Type B pancreatic cell (in vitro differentiated cells): ENCODE measurements at places on chromosomes 6 and 20. TPM values are rescaled to one million over a fixed set of nuclear protein-coding genes. Genes with fewer than 3 reads are reported as not detected.

ENPP4 gene
- 4.9 and 7.4 TPM in 2 replicates for total RNA-seq

DEFB116 gene
- total RNA-seq, result not detected in 2 replicates

DNA sequence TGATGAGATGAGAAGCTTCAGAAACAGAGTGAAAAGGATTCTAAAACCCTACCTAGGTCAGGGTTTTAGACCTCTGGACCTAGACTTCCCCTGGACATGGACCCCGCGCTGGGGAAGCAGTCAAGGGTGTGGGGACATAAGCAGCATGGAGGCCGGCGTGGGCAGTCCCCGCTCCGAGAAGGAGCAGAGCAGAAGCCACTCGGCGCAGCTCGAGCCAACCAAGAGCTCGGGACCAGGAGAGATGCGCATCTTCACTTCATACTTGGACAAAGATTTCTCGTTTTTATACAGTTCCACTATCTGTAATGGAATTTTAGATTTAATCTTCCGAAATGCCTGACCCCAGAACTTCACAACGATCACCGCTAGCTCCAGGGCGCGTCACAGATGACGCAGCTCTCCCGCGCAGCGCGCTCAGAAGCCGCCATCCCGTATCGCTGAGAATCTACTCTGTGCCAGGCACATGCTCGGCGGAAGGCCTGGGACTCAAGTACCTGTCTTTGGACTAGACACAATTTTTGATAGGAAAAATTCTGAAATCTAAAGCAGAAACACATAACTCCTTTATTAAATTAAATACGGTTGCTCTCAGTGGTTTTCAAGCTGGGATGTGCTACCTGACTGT, 60.3 kb downstream of the WDR27 start:
- DNase-seq, result peak; percentile 51

DNA sequence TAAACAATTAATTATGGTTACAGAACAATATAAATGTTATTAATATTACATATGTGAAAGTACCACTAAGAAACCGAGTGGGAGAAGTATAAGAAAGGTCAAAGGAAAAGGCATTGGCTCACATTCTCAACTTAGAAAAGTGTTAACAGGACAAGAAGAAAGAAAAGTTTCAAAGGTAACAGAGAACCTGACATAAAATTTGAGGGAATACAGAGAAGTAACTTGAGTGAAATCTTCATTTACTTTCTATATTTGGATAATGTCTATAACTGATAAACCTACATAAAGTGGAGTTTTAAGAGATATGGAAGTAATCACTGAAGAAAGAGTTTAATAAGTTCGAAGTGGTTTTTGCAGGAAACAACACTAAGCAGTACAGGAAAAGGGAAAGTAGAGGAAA, 30.1 kb downstream of the REPS1 start:
- no peak for DNase-seq

- DNase-seq, result no peak
Measured at GRCh38 chr6:22102671-22103070, 194.2 kb downstream of the PRL start.

GRCh38 chr20:64077094-64077493, 2.2 kb downstream of the RGS19 start:
- no peak for DNase-seq

- DNase-seq, result no peak
Measured at GRCh38 chr20:8808202-8808535, 260.7 kb upstream of the PLCB4 start.

DNA sequence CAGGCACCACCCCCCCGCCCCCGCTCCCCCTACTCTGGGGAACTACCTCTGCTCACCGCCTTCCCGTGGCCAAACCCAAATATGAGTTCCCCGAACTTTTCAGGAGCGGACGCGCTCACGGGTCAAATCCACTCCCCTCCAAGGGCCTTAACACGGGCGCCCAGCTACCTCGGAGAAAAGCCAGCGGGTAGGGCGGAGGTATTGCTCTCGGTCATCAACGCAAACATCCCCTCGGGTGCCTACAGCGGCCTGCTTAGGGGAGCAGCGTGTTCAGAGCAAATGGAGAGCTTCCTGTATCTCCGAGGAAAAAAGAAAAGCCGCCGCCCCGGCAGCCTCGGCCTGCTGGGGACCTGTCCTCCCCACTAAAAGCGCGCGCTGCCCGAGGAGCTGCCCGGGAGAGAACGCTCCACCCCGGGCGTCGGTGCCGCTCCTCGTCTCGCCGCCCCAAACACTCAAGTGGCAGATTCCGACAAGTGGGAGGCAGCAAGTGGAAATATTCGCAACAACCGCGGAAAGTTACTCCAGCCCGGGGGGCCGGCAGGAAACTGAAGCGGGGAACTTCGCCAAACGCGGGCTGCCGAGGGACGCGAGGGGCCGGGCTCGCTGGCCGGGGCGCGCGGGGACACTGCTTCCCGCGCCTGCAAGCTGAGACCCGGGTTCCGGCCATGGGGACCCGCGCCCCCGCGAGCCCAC, 699 bp downstream of the PTPRT start:
- DNase-seq, result no peak

- DNase-seq, result no peak
Measured at GRCh38 chr6:157965387-157965786, 16.3 kb upstream of the SYNJ2 start.

IL17A gene
- total RNA-seq, result 0.17 TPM in 1 of 2 replicates, not detected in the other

- no peak for DNase-seq
Measured at GRCh38 chr6:110488606-110489190, 12.3 kb upstream of the SLC22A16 start.

GRCh38 chr20:6660441-6660840, 107.0 kb upstream of the BMP2 start:
- DNase-seq, result no peak

DNA sequence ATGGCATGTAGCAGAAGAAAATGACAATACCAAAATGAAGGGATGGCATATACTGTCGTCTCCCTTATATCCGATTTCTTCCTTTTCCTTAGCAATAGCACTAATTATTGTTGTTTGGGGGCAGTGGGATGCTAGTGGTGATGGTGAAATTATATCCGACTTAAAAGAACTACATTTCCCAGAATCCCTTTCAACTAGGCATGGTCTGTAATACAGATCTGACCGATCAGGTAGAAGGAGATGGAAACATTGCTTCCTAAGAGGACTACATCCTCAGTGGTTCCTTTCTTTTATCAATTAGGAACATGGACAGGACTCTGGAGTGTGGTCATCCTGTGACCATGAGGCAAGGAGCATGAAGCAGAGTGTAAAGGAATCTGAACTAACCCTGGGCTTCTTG, 532.6 kb downstream of the CBLN4 start:
- no peak for DNase-seq

DNA sequence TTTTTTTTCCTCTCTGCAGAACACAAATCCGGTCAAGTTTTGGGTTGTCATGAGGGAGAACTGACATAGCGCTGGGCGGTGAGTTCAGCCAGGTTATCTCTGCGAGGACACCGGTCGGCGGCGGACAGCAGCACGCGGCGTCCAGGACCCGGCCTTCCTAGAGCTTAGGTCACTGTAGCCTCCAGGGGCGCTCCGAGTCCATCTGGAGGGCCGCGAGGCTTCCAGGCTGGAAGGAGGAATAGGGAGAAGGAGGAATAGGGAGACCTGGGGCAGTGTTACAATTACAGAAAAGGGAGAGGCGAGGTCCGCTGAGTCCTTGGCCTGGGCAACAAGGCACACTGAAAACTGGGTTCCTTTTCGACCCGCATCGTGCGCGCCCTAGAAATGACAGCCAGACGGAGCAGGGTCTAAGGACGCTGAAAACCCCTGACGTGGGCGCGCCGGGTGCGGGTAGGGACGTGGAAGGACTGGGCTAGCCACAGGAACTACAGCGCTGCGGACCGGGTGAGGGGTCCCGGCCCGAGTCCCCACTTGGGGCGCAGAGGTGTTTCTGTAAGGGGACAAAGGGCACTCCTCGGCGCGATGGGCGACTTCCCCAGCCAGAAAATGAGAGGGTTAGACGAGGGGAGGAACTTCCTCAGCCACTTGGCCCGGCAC, 536 bp upstream of the FNDC1 start:
- no peak for DNase-seq

DNA sequence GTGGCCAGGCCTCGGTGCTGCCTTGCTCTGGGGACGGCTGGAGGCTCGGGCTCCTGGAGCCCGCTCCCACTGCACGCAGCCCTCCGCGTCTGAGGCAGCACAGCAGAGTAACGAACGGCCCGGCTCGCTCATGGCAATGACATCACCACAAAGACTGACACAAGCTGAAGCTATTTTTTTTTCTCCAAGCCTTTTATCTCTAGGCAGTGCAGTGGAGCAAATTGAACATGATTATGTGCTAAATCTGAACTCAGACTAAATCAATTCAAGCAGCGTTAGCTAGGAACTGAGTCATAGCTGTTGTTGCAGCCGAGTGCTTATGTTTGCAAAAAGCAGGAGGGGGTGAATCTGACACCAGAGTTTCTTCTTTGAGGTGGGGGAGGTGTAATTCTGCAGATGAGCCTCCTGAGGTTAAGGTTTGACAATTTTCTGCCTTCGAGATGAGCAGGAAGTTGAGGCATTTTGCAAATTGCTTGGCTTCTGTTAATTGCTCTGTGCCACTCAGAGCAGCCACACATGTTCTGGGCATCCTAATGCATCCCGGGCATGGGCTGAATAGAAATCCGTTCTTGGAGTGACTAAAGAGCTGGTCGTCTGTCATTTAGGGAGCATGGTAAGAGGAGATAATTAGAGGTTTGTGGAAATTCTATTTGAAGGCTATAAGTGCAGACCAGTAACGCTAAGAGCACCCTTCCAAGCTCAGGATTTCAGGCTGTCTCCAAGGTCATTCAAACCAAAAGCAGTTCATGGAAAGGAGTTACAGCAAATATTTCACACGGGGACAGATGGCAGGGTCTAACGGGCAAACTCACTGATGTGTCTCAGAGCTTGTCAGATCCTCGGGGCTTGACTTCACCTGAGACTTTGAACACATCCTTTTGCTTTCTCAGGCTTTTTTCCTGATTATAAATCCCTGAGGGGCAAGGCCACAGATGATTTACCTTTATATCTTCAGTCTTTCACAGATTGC, 155.1 kb upstream of the ENPP5 start:
- DNase-seq, result no peak

DNA sequence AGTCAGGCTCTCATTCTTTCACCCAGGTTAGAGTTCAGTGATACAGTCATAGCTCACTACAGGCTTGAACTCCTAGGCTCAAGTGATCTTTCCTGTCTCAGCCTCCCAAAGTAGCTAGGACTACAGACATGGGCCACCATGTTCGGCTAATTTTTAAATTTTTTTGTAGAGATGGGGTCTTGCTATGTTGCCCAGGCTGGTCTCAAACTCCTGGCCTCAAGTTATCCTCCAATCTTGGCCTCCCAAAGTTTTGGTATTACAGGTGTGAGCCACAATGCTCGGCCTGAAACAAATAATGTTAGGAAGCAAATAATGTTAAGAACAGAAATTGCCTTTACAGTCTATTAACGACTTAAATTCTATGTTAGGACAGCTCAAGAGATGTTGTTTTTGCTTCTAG, 1.8 kb upstream of the UBR2 start:
- no peak for DNase-seq

DNA sequence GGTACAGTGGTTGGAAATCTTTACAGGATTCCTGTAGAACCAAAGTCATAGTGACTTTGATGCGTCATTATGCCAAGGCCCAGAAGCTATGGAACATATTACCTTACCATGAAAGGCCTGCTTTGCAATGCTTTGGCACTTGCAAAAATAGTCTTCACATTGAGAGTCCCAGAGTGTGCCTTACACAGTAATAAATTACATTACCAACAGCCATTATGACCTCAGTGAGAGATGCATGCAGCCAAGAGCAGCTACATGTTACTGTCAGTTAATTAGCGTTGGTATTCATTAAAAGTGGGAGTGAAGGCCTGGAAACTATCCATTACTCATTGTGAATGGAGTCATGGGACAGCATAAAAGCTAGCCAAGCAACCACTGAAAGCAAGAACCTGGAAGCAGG, 39.2 kb upstream of the HDDC2 start:
- DNase-seq, result no peak

DNA sequence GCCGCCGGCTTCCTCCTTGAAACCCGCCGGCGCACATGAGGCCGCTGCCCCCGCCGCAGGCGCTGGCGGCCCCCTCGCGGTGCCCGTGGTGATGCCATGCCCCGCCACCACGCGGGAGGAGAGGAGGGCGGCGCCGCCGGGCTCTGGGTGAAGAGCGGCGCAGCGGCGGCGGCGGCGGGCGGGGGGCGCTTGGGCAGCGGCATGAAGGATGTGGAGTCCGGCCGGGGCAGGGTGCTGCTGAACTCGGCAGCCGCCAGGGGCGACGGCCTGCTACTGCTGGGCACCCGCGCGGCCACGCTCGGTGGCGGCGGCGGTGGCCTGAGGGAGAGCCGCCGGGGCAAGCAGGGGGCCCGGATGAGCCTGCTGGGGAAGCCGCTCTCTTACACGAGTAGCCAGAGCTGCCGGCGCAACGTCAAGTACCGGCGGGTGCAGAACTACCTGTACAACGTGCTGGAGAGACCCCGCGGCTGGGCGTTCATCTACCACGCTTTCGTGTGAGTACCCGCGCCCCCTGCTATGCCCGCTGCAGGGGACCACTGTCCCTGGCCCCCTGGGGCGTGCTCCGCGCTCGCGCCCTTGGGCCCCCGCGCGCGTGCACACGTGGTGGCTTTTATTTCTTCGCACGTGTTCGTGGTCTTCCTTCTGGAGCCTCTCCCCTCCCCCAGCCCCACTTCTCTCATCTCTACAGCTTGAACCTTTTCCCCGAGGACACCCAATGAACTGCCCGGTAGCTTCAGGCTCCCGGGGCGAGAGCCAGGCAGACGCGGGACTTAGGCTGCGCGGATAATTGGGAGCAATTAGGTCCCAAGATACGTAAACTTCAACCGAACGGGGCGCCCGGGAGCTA, 453 bp downstream of the KCNQ5 start:
- no peak for DNase-seq

DNA sequence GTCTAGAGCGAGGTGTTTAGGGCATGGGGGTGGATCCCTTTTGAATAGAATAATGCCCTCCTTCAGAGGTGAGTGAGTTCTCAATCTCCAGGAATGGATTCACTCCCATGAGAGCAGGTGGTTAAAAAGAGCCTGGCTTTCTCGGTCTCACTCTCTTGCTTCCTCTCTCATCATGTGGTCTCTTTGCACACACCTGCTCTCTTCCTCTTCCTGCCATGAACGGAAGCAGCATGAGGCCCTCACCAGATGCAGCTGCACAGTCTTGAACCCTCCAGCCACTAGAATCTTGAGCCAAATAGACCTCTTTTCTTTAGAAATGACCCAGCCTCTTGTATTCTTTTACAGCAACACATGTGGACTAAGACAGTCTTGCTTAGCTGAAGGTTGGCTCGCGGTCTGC, 119.3 kb downstream of the BMP7 start:
- no peak for DNase-seq

- no peak for DNase-seq
Measured at GRCh38 chr20:51108638-51109363, 85.9 kb upstream of the KCNG1 start.

NUP43 gene
- total RNA-seq, result 35.3 and 55.8 TPM in 2 replicates

DLK2 gene
- total RNA-seq, result 3.3 and 3.4 TPM in 2 replicates

GRCh38 chr6:157893238-157893637, 70.2 kb downstream of the SNX9 start:
- DNase-seq, result no peak

GPR6 gene
- total RNA-seq, result not detected in 2 replicates

DNA sequence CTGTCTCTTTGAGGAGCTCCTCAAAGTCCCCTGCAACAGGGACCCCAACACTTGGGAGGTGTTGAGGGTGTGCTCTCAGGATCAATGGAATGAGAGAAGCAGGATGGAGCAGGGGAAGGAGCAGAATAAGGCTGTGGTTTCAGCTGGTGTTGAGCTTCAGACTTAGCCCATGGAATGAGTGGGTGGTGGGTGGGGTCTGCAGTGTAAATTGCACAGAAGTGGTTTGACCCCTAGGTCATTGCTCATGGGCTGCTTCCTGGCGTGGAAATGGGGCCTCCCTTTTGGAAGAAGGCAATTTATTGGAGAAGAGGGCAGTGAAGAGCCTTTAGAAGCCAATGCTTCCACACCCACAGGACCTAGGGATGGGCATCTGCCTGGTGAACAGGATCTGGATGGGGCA, 37.0 kb upstream of the KCNG1 start:
- DNase-seq, result no peak

PLA2G7 gene
- 0.71 and 1.2 TPM in 2 replicates for total RNA-seq
